Left renal pelvis (tissue), 4 donors: ENCODE measurements at places on chromosomes 11 and 22.

GRCh38 chr11:115276799-115277198 is 227.4 kb downstream of the CADM1 start:
- no peak for DNase-seq

DNA sequence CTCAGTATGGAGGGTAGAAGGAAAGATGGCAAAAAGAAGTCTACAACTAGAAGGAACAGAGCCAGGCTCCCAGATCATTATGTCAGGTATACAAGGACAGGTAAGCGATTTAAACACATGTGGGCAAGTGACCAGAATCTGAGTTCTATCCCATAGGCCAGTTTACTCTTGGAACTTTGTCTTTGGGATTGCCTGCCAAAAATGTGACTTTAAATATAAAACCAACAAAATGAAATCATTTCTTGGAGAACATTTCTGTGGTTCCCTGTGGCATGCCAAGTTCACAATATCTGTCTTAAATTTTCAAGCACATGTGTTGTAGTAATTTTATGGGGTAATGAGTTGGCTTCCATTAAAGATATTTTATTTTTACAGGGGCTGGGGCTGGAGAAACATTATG is 141.0 kb downstream of the SLC17A6 start:
- no peak for DNase-seq

GRCh38 chr11:7485186-7486097 is at the start of gene OLFML1:
Gene OLFML1 (plus strand): TSS chr11:7485506. CDS start chr11:7485876, 370 bp downstream.
- peak; percentile 37 for DNase-seq

DNA sequence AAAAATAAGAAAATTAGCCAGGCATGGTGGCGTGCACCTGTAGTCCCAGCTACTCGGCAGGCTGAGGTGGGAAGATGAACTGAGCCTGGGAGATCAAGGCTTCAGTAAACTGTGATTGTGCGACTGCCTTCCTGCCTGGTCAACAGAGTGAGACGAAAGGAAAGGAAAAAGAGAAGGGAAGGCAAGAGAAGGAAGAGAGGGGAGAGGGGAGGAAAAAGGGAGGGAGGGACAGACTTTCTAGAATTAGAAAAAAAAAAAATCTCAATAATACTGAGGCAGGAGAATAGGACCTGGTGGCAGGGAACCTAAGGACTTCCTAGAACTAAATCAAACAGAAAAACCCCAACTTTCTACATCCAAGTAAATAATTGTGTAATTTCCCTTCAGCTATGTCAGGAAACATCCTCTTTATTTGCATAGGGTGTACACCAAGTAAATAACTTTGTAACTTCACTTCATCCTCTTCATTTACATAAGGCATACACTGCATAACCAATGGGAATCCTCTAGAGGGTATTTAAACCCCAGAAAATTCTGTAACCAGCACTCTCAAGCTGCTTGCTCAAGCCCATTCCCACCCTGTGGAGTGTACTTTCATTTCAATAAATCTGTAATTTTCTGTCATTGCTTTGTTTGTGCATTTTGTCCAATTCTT is 8.7 kb downstream of the SBF2 start:
- DNase-seq, result no peak

- no peak for DNase-seq
Measured at GRCh38 chr11:95976550-95976949, 52.6 kb upstream of the MTMR2 start.

- DNase-seq, result no peak
Measured at GRCh38 chr11:13207665-13208594, 69.7 kb upstream of the BMAL1 start.

GRCh38 chr22:19455033-19455432 is 7.5 kb upstream of the C22orf39 start:
- no peak for DNase-seq

DNA sequence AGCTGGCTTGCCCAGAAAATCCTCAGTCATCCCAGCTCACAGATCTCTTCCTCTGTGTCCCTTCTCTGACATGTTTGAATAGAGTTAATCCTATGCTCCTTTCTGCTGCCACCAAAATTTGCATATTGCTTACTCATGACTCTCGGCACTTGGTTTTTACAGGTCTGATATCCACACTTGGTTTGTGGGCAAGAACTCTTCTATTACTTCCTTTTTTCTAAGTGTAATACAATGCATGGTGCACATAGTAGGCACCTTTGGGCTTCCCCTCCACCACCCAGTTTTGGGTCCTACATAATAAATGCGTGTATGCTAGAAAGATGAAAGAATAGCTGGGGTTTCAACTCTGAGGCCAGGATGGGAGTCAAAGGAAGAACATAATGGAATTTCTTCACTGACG is 69.7 kb upstream of the GRK3 start:
- no peak for DNase-seq

DNA sequence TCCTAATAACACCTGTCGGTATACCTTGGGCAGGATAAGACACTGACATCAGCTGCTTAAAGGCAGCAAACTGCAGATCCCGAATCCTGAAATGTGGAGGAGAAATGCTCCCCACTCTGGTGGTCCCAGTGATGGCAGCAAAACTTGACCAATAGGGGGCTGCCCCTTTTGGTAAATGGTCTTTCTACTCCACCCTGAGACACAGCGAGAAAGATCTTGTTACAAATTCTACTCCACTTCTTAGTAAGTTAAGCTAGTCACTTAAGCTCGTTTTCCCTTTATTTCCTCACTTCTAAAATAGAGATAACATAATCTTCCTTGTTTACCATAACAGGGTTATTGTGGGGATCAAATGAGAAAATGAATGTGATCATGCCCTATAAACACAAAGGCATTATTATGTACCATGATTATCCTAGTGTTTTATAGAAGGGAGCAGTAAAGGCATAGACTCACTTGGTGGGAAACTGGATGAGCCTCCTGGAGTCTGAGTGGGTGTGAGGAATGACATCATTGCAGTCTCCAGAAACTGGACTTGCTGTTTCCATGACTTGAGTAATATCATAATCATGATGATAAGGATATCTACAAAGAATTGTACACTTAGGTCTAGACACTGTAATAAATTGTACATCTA is 50.9 kb downstream of the ENDOD1 start:
- no peak for DNase-seq

DNA sequence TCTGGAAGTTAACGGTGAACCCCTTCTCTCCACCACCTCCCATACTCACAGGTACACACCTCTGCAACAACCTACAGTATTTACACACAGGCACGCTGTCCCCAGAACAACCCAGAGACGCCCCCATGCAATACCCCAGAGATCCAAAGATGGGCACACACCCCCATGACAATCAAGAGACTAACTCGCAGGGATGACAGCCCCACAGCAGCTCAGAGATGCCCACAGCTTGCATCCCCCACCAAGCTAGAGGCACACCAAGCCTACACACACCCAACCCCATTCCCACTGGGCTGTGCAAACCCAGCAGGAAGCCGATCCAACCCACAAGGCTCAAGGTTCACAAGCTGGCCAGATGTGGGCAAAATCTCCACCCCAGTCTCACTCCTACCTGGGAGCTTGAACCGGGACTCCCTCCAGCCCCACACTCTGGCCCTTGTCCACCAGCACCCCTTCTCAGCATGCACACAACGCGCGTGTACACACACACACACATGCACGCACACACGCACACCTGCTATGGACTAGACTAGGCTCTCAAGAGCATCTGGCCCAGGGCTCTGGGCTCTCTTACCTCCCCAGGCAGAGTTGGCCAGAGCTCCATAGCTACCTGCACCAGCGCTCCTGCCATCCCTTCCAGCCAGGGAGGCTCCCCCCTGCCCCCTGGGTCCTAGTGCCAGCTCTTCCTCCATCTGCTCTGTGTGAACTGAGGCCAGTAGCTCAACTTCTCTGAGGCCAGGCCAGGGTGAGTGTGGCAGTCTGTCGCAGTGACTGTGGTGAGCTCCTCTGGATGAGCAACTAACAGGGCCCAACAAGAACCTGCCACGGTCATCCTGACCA is 11.5 kb downstream of the STARD10 start:
- DNase-seq, result no peak

DNA sequence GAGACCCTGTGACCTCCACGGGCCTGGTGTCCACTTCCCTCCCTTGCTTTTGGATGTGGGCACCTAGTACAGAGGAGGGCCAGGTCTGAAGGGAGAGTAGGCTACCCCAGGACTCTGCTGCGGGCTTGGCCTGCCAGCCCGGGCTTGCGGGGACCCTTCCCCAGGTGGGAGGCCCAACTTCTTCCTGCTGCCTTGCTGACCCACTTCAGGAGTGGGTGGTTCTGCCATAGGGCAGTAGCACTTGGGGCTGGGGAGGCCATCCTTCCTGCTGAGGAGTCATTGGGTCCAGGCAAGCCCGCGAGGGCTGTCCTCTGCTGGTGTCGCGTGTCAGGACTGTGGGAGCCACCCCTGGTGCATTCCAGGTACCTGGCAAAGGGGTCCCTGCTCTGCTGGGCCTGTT is 1250.0 kb downstream of the BRD1 start:
- no peak for DNase-seq

GRCh38 chr11:63613517-63614135 is 607 bp downstream of the PLAAT3 start:
- DNase-seq, result no peak

DNA sequence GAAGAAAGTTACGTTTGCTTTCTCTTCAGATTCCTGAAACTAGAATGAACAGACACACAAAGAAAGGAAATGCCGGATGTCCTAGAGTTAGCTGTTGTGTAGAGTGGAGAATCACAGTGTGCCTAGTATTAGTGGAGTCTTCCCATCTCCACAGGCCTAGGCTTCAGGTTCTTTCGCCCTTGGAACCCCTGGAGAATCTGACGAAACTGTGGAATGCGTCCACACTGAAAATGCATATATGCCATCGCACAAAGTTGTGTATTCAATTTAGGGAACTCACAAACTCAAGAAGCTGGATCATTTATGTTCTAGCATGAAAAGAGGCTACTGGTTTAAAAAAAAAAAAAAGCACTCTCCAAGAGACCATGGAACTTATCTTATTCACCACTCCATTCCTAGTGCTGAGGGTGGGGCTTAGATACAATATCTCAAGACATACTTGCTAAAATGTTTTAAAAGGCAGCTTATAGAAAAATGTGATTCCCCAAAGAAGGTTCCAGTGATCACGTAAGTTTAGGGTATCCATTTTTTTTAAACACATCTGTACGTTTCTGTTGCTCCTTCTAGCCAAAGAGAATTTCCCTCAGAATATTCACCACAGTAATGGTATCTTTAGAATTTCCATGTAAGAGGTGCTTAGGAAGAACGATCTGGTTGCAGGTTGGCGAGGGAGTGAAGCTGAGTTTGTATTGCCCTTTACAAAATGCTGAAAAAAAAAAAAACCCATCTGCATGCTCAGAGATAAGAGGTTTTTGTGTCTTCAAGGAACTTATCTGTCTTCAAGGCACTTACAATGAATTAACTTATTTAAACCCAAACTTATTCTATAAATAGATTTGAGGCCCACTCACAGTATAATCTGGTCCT is 20.0 kb downstream of the MAML2 start:
- DNase-seq, result no peak

GRCh38 chr22:26239581-26239980 is 70.3 kb downstream of the SEZ6L start:
- DNase-seq, result no peak

- peak; percentile 0 for DNase-seq
Measured at GRCh38 chr11:123973816-123974215, 3.8 kb downstream of the OR10S1 start.

GRCh38 chr11:104329078-104329665 is 165.2 kb upstream of the PDGFD start:
- DNase-seq, result no peak

DNA sequence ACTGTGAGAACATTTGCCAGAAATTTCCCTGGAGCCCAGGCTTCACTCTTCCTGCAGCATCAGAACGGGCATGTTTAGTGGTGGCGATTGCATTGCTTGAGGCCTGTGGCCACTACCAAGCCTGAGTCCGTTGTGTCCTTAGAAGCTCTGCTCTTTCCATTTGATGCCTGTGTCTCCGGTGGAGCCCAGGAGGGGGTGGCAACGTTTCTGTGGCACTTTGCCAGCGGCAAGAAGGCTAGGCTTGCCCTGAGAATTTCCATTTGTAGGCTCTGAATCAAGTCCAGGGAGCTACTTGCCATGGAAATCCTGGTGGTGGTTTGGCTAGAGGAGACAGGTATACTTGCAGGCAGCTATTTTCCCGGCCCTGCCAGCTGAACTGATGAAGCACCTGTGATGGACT is 47.1 kb downstream of the ADAMTS8 start:
- no peak for DNase-seq

- DNase-seq, result no peak
Measured at GRCh38 chr11:126061707-126062678, 673 bp downstream of the CDON start.

- DNase-seq, result no peak
Measured at GRCh38 chr22:20191803-20192202, 40.9 kb upstream of the CCDC188 start.

- DNase-seq, result no peak
Measured at GRCh38 chr22:49322861-49323622, 504.6 kb downstream of the BRD1 start.

- no peak for DNase-seq
Measured at GRCh38 chr11:17771415-17771814, 36.8 kb downstream of the KCNC1 start.

- peak; percentile 74 for DNase-seq
Measured at GRCh38 chr11:2885678-2886081, at the start of gene CDKN1C. Gene CDKN1C (minus strand): TSS chr11:2885775. CDS start chr11:2885456, 319 bp downstream.

DNA sequence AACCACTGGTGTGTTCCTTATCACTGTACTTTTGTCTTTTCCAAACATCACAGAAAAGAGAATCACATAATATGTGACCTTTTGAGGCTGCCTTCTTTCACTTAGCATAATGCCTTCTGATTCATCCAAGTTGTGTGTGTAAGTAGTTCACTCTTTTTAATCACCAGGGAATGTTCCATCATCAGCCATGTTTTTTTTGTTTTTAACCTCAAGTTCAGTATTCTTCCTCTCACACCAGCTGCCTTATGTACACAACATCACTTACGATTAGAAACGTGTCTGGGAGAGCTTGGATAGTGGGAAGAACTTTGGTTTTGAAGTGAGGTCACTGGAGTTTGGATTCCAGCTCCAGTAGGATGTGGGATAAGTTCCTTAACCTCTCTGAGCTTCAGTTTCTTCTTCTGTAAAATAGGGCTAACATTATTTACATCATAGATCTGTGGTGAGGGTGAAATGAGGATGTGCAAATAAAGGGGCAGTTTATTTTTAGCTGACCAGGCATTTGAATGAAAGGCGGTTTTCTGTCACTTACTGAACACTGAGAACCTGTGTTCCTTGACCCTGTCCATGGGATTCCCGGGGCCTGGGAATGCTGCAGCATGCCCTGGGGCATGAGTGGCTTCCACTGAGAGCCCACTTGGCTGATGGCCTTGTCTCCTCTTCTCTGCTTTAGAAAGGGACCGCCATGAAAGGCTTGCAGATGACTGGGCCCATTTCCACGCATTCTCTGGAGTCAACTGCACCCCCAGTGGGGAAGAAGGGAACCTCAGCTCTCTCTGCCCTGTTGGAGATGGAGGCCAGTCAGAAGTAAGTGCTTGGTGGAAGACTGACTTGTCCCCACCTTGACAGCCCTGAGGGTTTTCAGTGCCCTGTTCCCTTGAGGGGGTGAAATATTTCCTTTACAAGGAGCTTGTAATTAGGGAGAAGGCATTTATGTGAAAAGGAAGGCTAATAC is 92.6 kb downstream of the DEPDC5 start:
- DNase-seq, result no peak

GRCh38 chr11:102254047-102254446 is 63.2 kb upstream of the BIRC3 start:
- DNase-seq, result no peak

GRCh38 chr11:79864882-79865281 is 424.1 kb upstream of the TENM4 start:
- DNase-seq, result no peak
